ENCODE measurements at places on chromosomes 5 and 9.
A peak's percentile ranks its signal among the peaks of the same experiment; 100 is the strongest.

DNA sequence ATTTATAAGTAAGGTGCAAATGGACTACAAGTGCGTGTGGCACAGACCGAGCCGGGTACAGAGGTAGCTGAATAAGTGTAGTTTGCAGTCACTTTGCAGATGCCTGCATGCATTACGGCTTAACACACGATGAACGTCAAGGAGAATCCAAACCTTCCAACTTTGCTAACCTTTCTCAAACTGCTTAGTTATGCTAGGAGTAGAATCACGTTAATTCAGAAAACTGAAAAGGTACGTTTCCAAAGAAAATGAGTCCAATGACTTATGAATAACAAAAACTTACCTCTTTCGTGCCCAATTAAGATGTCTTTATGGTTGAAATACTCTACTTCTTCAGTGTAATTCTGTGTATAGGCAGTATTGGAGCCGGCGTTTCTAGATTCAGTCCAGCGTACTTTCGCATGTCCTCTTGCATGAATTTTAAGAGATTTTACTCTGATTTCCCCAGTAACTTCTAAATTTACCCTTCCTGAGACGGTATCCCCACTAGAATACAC lies 539 bp downstream of the ARRDC3 start:
- peak; percentile 66 for DNase-seq

GRCh38 chr5:88707216-88707965 lies 175.6 kb downstream of the MEF2C start:
- DNase-seq: no peak

GRCh38 chr5:123193176-123193575 lies 104.1 kb downstream of the PRDM6 start:
- DNase-seq: no peak

DNA sequence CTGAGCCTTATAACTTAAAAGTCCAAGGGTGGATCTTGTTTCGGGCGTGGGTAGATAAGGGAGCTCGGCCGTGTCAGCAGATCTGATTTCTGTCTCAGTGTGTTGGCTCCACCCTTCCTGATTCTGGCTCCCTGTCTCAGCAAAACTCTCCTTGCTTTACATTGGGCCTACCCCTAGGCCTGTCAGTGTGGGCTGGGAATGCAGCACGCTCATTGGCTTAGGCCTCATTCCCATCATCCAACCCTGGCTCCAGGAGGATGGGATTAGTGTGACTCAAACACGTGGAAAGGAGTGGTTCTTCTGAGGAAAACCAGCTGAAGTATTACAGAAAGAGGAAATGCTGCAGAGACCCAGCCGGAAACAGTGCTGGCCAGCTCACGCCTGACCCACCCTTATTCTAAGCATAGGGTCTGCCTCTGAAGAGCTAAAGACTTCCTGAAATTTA lies 59.9 kb downstream of the ZFAND5 start:
- peak; percentile 88 for DNase-seq

DNA sequence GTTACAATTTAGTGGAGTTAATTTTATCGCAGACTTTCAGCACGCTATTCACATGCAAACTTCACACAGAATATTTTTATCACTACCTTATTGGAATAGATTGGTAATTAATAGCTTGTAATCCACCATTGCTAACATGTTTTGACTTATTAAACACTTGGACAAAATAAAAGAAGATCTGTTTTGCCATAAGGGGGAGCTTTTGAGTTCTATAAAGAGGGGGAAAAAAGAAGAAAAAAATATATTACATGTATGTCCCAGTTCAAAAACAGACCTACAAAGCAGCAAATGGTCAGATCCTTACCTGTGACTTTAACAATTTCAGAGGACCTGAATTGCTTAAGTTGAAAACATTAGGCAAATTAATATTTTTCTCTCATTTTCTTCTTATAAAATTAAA lies 1.2 kb upstream of the PAPPA start:
- DNase-seq: no peak

DNA sequence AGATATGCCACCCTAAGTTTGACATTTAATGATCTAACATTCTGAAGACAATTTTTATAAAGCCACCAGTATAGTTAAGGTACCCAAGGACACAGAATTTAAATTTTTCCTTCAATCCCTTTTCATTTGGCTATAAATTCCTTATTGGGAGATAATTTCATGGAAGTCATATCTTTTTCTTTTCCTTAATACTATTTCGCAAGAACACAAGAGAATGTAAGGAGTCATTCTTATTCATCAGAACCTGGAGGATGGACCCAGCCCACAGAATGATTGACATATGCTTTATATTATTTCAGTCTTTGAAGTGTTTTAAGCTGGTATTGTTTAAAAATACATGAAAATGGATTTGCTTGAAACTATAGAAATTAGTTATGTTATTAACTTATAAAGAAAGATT lies 79.6 kb downstream of the DROSHA start:
- DNase-seq: no peak

DNA sequence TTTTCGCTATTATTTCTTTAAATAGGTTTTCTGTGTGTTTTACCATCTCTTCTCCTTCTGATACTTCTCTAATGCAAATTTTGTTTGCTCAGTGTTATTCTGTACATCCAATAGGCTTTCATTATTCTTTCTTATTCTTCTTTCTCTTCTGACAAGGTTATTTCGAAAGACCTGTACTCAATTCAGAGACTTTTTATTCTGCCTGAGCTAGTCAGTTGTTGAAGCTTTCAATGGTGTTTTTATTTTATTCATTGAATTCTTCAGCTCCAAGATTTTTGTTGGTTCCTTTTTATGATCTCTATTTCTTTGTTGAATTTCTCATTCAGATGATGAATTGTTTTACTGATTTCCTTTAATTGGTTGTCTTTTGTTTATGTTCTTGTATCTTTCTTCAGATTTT lies 706.2 kb downstream of the NR2F1-AS1 start:
- DNase-seq: no peak

GRCh38 chr9:69946800-69947437 lies 96.7 kb upstream of the MAMDC2 start:
- no peak for DNase-seq

DNA sequence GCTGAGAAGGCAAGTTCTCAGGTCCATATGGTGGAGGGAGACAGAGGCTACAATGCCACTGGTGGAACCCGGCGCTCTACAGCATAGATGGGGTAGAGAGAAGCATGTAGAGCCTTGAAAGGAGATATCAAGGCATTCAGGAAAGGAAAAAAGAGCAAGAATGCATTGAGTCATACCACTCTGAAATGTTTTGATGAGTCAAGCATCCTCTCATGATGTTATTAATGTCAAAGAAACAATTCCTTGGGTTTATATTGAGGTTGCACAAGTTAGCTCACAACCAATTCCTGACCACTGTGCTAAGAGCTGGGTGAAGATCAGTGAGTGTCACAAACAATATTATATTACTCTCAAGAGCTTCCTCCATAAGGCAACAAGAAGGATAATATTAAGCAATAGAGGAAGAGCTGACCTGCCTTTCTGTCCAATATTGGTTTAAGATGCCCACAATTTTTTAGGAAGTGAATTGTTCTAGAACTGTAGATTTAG lies 178.0 kb downstream of the RFK start:
- no peak for DNase-seq

GRCh38 chr5:58231041-58231440 lies 228.8 kb downstream of the PLK2 start:
- DNase-seq: no peak

- no peak for DNase-seq
Measured at GRCh38 chr9:92077888-92078287, 37.3 kb downstream of the SPTLC1 start.

- DNase-seq: no peak
Measured at GRCh38 chr5:140245341-140245740, 57.6 kb downstream of the PFDN1 start.

DNA sequence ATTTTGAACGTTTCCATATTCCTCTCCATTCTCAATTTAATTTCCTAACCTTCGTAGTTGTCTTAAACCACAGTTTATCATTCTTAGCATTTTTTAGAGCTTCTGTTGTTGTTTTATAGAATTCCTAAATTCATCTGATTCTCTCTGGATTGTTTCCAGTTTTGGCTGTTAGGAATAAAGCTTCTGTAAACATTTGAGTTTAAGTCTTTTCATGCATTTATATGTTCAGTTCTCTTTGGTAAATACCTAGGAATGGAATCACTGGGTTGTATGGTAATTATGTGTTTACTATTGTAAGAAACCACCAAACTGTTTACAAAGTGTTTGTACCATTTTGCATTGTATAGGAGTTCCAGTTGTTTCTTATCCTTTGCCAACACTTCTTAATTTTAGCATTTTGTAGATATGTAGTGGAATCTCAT lies 29.7 kb downstream of the GPR21 start:
- no peak for DNase-seq

DNA sequence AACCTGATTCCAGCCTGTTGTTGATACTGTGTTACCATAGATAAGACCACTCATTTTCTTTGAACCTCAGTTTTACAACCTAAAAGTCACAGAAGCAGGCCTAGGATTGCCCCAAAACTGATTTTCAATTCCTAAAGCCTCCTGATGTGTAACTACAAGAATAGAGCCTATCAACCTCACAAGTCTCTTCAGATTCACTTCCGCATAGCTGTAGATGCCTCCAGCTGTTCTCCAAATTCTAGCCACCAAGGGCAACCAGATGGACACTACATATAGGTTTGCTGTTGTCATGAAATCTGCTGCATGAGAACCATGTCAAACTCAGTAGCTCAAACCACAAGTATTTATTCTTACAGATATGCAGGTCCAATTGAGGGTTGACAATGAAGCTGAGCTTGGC lies 143.5 kb downstream of the SPATA31D1 start:
- DNase-seq: no peak

DNA sequence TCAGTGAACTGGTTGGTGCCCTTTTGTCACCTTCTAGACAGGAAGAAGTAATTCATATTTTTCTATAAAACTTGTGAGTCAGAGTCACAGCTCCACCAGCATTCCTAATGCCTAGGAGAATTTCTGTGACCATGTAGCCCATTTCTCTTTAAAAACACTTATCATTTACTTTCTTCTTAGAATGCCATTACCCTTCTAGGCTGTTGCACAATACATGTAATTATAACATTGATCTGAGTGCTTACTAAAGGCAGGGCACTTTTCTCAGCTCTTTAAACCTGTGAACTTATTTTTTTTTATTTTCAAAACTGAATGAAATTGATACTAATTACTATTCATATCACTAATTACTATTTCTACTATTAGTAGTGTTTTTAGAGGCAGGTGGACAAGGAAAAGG lies 373.7 kb downstream of the TLE4 start:
- DNase-seq: no peak

GRCh38 chr9:35044071-35044470 lies 28.4 kb downstream of the VCP start:
- DNase-seq: no peak

DNA sequence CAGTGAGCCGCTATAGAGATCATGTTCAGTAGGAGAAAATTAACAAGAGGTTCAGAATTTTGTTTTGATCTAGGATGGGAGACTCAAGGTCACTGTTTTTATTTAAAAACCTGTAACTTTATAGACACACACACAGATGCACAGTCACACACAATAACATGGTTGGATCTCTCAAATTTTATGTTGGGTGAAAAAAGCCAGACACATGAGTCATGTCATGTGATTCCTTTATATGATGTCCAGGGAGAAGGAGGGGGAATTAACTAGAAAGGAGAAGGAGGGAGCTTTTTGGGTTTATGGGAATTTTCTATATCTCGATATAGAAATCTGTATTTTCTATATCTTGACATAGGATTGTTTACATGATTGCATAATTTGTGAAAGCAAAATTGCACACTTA lies 17.1 kb downstream of the C6 start:
- no peak for DNase-seq

DNA sequence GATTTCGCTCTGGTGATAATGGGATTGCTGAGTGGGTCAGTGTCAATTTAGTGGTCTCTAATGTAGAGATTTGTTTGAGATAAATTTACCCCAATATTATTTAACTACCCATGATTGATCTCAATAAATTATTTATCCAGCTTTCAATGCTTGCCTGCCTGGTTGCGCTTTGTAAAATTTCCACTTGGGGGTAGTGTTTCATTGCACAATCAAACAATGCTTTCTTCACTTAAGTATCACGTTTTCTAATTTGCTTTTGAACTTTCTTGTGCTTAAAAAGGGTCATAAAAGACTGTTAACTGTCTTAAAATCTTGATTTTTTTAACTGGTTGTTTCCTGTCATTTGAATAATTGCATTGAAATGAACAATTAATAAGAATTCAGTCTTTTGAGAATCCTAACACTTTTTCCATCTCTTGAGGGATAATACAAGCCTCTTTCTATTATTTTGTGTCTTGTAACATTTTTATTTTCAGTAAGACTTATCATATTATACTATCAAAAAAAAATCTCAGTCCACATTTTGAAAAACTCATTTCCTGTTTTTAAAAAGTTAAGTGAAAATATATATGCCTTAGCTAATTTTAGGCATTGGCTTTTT lies 18.7 kb downstream of the HSD17B4 start:
- no peak for DNase-seq

DNA sequence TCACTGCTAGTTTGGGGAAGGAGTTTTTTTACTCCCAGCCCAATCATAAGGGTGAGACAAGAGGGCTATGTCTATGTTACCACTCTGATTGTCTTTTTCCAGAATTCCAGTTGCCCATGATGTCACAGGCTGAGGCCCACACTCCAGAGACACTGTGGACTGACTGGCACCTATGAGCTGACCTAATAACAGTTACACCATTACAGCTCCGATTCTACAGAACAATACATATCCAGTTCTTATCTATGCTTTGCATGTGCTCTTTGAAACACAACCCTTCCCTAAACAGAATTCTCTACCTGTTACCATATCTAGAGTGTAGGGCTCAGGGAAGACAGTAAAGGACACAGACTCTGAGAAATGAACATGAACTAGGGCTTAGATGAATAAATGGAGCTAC lies 45.7 kb upstream of the ALDOB start:
- no peak for DNase-seq

- DNase-seq: no peak
Measured at GRCh38 chr9:73684601-73685000, 532.9 kb downstream of the ANXA1 start.

DNA sequence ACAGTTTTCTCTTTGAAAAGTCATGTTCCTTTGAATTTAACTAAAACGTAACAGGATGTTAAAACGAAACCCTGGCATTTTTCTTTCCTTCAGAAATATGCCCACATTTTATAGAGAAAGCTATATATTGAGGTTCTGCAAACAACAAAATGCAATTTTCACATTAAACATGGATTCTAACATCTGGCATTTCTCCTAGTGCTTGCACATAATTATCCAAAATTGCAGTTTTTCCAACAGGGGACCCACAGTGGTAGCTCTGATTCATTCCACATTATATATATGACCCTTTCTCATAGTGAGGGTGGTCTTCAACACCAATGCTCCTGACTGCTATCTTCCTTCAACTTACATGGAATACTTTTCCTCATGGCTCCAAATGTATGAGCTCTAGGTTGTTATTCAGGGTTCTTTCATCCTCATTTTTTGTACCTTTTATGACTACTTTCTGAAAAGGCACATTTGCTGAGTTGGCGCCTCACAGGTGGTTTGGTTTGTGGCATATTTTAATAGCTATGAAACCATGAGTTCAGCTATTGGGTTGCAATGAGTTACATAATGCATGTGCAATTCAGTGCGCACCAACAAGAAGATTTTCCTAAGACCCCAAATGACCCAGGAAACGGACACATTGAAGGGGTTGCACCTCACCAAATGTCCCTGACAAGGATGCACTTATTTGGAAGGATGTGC lies 551.7 kb downstream of the RAB3C start:
- DNase-seq: no peak

Measured in Right ventricle myocardium inferior (tissue), 1 donor.